ENCODE measurements at places on chromosomes 3 and 15.

DNA sequence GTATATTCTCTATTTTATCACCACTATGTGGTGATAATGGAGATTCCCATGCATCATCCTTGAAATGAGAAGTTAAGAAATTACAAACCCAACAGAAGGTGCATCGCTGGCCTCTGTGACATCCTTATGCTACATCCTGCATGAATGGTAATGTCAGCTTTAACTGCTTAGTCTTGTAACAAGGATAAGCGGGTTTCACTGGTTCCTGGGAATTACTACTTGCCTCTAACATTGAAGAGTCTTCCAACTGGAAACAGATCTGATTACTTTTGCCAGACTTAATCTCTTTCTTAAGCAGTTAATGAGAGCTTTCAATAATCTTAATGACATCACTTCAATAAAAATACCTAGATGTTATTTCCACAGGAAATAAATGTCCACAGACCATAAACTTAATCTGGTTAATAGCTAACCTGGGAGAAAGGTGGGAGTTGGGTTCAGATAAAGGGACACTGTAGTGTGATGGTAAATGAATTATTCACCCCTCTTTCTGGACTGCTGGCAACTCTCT lies 44.0 kb downstream of the FMN1 start:
- no peak for DNase-seq

GRCh38 chr3:112362221-112362620 lies 29.3 kb downstream of the CD200 start:
- DNase-seq, result no peak

- DNase-seq, result no peak
Measured at GRCh38 chr3:39531665-39532064, 64.2 kb downstream of the MOBP start.

GRCh38 chr15:64341961-64342360 lies 14.0 kb downstream of the CSNK1G1 start:
- DNase-seq, result no peak
